ENCODE measurements at places on chromosomes 11 and 22.

GRCh38 chr11:63280920-63281319 lies 37.5 kb upstream of the SLC22A25 start:
- no peak for DNase-seq

- no peak for DNase-seq
Observed at GRCh38 chr11:89437317-89437716, 53.9 kb downstream of the NOX4 start.

- DNase-seq = no peak
Observed at GRCh38 chr11:89447845-89448244, 43.3 kb downstream of the NOX4 start.

DNA sequence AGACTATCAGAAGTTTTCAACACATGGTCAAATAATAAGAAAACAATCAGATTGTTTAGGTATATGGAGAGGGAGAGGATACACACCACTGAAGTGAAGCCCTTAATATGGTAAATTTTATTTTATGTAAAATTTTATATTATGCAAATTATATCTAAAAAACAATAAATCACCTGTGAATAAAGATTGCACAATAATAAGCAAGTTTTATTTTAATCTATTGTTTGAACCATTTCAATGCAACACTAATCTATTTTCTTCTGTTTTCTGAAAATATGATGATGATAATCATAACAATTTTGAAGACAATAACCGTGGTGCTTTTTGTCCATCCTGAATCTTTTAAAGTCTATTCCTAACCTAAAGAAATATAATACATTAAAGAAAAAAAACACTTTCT lies 1473.5 kb upstream of the TENM4 start:
- no peak for DNase-seq

- DNase-seq = no peak
Observed at GRCh38 chr11:65246506-65246905, 15.3 kb upstream of the POLA2 start.

DNA sequence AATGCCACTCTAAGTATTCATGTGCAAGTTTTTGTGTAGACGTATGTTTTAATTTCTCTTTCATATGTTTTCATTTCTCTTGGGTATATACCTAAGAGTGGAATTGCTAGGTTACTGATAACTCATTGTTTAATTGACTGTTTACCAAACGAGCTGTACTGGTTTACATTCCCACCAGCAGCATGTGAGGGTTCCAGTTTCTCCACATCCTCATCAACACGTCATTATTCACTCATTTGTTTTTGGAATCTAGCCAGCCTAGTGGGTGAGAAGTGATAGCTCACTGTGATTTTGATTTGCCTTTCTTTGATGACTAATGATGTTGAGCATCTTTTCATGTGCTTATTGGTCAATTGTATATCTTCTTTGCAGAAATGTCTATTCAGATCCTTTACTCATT lies 4.0 kb downstream of the ANKRD13D start:
- no peak for DNase-seq

GRCh38 chr11:17686231-17686980 lies 33.0 kb upstream of the MYOD1 start:
- no peak for DNase-seq

DNA sequence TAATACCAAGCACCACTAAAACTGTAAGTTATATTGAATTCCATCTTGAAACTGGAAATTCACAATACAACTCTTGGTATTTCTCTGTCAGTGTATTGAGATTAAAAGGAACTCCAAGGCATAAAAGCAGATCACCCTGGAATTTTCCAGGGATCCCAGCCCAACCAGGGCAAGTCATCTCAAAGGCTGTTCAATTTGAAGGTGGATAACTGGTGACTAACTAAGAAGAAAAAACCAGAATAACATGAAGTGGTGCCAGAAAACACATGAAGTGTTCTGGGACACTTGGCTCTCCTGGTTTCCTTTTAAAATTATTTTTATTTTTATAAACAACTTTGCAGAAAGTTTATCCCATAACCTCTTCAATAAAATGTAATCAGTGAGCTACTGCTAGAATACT lies 7.8 kb upstream of the BMAL1 start:
- DNase-seq = no peak

GRCh38 chr22:41491374-41492100 lies 22.6 kb downstream of the ACO2 start:
- no peak for DNase-seq

DNA sequence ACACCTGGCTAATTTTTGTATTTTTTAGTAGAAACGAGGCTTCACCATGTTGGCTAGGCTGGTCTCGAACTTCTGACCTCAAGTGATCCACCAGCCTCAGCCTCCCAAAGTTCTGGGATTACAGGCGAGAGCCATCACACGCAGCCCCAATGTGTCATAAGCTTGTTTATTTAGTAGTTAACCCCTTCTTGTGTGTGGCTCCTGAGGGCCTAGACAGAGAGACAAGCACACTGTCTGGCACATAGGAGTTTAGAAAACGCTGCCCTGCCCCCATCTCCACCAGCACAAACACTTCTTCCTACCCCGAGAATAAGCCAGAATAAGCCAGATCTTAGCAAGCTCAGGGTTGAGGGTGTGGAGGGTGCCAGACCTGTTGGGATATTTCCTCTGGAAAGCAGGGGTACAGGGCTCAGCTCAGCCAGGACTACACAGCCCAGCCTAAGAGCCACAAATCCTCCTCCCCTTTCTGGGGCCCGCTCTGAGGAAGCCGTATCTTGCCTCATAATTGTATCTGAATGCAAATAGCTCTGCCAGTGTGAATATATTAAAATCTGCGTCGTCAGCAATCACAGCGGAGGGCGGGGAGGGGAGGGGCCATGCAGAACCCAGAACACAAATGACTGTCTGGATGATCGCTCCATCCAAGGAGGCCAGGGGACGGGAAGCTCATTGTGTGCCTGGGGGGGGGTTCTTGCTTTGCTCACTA lies 247.3 kb downstream of the MN1 start:
- no peak for DNase-seq

DNA sequence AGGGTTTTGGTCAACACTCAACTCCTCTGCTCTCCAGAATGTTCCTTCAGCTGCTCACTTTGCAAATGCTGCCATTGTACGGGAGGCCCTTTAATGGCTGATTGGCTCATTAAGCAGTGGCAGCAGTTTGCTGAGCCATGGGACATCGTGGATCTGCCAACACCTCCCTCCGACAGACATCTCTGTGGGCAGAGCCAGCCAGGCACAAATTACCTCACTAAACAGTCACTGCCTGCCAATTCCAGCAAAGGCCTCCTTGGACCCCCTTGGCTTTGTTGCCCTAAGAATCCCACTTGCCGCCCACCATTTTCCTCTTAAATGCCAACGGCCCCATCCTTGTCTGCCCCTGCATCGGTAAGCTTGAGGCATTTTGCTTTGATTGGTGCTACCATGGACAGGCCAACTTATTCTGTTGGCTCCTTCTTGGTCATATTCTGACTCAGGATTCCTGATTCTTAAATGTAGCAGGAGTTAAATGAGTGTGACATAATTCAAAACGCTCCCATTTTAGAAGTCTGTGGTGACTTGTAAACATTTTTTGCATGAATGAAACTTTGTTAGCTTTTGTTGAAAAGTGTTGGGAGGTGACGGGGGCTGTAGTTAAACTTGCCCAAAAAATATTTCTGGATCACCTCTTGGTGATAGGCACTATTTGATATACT lies 57.5 kb upstream of the LMO2 start:
- DNase-seq = no peak

DNA sequence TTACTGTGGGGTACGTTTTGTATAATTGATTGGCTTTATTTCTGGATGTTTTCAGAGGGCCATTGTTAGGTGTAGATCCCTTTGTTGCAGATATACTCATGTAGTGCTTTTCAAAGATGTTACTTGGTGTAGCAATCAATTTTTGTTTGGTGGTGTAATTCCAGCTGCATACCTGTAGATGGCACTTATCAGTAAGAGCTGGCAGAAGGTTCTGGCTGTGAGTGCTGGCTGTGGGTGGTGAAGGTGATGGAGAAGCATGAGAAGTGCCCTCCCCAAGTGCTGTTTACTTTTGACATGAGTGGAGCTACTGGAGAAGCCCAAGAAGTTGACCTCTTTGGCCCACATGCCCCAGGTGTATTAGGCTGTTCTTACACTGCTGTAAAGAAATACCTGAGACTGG lies 1074.9 kb downstream of the FAM181B start:
- DNase-seq = no peak

- DNase-seq = no peak
Observed at GRCh38 chr22:48823941-48824340, 1003.7 kb downstream of the BRD1 start.

- DNase-seq = no peak
Observed at GRCh38 chr22:43534916-43535315, 123.1 kb downstream of the MPPED1 start.

DNA sequence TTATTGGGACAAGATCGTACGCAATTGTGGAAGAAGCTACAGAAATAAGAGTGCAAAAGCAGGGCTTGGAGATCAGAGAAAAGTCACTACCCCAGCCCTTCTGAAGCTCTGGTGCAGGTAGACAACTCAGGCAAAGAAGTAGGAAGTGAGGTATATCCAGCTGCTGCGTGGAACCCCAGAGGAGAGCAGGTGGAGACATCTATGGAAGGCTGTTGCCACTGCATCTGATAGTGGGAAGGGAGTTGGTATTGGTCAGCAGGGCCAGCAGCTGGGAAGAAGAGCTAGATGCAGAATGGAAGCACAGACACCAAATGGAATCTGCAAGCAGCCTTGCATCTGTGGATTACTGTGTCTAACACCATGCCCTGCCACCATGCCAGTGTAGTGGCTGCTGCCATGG lies 165.1 kb downstream of the WNT11 start:
- no peak for DNase-seq

DNA sequence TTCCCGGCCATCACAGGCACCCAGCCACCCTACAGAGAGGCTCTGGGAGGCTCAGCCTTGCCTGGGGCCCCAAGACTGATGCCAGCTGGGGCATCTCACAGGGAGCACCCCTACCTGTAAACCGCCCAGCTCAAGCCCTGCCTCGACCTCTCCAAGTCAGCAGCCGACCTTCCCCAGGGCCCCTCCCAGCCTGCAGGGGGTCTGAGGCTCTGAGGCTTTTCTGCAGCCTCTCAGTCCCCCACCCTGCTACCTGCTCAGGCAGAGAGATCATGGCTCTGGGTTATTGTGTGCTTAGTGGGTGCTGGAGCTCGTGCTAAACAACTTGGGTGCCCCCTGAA lies 23.1 kb upstream of the RTN4R start:
- DNase-seq = no peak

Data from omental fat pad (tissue), 4 donors.